ELF-1 (cell line): ENCODE measurements at places on chromosomes 7 and 10.

DNA sequence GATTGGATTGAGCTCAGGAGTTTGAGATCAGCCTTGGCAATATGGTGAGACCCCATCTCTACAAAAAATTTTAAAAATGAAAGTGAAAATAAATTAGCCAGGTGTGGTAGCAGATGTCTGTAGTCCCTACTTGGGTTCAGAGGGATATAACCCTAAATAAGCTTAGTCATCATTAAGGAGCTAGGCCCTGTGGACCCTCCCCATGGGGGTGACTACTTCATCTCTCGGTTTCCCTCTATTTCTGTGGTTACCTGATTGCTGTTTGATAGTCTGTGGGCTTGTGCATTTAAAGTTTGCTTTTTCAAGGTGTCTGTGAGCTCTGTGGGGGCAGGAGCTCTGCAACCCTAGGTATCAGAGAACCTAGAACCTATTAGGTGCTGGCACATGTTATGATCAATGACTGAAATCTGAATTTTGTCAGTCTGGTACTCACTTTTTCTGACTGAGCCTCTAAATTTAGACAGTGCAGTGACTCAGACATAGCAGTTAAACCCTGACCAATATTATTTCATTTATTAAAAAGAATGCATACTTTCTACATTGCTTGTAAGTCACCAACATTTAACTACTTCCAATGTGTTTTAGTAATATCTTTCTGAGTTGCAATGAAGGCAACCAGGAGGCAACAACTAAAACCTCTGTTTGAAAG is 8.1 kb upstream of the CUZD1 start:
- no peak for DNase-seq

DNA sequence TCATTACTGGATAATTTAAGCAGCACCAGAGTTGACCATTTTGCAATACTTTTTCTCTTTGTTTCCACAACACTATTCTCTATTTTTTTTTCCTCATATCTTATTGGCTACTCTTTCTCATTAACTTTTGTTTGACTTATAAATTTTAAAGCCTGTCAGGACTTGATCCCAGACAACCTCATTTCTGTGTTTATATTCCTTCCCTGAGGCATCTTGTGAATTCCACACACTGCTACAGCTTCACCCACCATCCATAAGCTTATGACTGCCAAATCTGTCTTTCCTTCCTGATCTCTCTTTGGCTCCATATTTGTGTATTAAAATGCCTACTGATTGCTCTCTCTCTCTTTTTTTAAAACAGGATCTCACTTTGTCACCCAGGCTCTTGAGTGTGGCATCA is 124.6 kb upstream of the MBL2 start:
- no peak for DNase-seq

DNA sequence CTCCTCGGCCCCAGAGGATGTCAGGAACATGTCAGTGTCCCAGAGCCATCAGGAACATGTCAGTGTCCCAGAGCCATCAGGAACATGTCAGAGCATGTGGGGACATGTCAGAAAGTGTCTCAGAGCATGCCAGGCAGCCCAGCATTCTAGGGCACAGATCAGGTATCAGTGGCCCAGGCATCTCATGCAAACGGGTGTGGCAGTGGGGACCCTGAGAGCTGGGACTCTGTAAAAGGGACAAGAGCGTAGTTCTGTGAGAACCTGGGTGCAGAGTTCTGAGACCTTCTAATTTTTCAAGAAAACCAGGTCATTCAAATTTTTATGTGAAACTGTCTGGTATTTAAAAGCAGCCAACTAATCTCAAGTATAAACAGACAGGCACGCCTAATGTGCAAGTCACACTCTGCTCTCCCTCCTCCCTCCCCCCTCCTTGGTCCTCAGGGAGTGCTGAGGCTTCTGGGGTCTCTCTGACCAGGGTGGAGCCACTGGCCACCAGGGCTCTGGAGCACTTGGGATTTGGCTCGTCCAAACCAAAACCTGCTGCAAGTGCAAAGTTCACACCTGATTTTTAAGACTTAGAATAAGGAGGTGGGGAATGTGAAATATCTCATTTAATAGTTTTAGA is 64.6 kb downstream of the ALOX5 start:
- DNase-seq, result no peak

GRCh38 chr7:121505021-121505420 is 108.9 kb upstream of the FAM3C start:
- DNase-seq, result peak; percentile 21

GRCh38 chr7:29953726-29954347 is 35.8 kb downstream of the SCRN1 start:
- DNase-seq, result no peak

- no peak for DNase-seq
Observed at GRCh38 chr10:48651293-48651692, 33.4 kb upstream of the WDFY4 start.

DNA sequence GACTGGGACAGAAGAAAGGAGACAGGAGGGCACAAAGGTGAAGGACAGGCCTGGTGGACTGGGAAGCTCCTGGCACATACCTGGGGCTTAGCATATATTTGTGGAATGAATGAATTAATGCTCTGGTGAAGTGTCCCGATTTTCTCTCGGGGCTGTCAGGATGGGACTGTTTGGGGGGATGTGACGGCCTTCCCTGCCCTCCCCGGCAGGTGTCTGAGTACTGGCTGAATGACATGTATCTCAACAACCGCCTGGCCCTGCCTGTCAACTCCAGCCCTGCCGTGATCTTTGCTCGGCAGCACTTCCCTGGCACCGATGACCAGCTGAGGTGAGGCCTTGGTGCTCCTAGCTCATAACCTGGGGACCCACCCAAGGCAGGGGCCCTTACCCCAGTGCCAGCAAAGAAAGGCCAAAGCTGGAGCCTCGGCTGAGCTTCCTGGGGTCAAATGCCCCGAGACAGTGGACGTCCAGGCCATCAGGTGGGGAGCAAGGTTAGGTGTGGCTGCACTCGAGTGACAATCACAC is 6.5 kb downstream of the CHAT start:
- DNase-seq, result no peak

DNA sequence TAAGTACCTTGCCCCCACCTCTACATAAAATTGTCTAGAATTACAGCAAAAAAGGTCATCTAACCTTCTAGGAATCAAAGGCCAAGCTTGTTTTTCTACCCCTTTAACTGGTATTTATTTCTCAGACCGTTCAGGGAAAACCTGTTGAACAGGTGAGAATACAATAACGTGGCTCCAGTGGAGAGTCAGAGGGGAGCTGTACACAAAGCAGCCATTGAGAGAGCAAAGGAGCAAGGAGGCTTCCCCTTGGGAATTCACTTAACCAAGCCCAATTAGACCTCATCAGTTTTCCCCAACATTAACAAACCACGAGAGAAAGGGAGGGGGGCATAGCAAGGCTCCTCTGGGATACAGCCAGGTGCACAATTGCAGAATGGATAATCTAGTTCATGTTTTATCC is 101.9 kb downstream of the ELMO1 start:
- peak; percentile 53 for DNase-seq

- DNase-seq, result peak; percentile 25
Observed at GRCh38 chr7:69599955-69600709, 1.9 kb downstream of the AUTS2 start.

GRCh38 chr7:140159497-140159896 is 17.3 kb downstream of the KDM7A start:
- DNase-seq, result peak; percentile 60

- DNase-seq, result no peak
Observed at GRCh38 chr7:107560898-107561516, 2.7 kb downstream of the COG5 start.

- no peak for DNase-seq
Observed at GRCh38 chr7:152752200-152752912, 7.2 kb upstream of the ACTR3B start.

GRCh38 chr10:73743327-73743904 is 756 bp upstream of the SEC24C start:
- DNase-seq, result no peak

GRCh38 chr7:143406002-143406357 is 2.7 kb downstream of the EPHA1 start:
- peak; percentile 69 for DNase-seq

GRCh38 chr7:99365318-99366141 is 9.0 kb upstream of the ARPC1B start:
- DNase-seq, result peak; percentile 75

DNA sequence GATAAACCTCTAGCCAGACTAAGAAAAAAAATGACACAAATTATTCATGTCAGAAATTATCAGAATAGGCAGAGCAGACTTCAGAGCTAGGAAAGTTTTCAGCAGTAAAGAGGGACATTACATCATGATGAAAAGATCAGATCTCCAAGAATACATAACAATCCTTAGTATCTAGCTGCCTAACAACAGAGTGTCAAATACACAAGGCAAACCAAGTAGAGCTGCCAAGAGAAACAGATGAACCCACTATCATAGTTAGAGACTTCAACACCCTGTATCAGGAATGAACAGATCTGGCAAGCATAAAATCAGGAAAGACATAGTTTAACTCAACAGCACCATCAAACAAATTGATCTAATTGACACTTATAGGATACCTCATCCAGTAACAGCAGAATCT is 92.3 kb downstream of the NKX6-2 start:
- DNase-seq, result no peak

GRCh38 chr10:12644380-12645144 is 295.2 kb downstream of the CAMK1D start:
- DNase-seq, result no peak

DNA sequence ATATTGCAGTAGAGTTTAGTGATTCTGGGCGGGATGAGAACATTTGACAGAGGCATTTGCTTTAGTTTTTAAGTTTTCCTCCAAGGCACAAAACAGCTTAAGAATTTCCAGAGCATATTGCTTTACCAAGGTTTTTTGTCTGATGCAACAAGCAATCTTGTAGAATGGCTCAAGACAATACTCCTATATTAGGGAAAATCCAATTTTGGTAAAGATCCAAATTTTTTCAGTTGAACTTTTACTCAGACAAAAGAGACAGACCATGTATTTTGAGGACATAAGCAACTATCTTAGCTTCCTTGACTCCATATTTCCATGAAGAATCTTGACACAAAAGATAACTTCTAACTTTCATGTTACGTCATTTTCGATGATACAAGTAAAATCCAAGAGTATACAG is 92.3 kb upstream of the NANOS1 start:
- no peak for DNase-seq

DNA sequence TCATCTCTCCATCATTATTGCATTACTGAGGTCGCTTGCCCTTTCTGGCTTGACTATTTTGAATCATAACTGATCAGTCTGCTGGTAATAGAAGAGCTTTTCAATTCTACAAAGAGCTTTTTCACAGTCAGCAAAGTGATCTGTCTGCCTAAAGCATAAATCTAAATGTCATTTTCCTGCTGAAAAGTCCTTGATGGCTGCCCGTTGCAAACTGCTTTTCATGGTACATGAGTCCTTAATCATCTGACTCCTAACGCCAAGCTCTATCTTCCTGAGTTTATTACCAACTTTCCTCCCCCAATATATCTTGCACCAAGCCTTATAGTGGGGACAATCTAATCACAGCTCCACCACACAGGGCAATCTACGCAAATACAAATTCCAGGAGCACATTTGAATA is 39.8 kb downstream of the THSD7A start:
- no peak for DNase-seq

- DNase-seq, result no peak
Observed at GRCh38 chr10:20618011-20618547, 279.0 kb downstream of the NEBL start.

- no peak for DNase-seq
Observed at GRCh38 chr7:158672975-158673374, 31.6 kb downstream of the NCAPG2 start.

DNA sequence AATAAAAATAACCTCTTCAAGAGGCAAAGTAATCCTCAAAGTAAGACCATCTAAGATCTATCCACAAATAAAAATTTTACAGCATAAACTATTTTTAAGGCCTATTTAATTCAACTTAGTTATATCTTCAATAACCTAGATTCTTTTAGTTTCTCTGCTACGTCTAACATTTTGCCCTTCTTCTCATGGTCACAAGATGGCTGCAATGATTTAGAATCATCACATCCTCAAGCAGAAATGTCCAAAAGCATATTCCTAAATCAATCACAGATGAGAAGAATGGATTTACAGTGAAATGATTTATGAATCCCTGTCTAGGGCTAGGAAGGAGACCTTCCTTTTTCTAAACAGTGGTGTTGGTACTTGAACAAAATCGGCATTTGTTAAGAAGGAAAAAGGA is 304.7 kb downstream of the ARHGAP12 start:
- no peak for DNase-seq

DNA sequence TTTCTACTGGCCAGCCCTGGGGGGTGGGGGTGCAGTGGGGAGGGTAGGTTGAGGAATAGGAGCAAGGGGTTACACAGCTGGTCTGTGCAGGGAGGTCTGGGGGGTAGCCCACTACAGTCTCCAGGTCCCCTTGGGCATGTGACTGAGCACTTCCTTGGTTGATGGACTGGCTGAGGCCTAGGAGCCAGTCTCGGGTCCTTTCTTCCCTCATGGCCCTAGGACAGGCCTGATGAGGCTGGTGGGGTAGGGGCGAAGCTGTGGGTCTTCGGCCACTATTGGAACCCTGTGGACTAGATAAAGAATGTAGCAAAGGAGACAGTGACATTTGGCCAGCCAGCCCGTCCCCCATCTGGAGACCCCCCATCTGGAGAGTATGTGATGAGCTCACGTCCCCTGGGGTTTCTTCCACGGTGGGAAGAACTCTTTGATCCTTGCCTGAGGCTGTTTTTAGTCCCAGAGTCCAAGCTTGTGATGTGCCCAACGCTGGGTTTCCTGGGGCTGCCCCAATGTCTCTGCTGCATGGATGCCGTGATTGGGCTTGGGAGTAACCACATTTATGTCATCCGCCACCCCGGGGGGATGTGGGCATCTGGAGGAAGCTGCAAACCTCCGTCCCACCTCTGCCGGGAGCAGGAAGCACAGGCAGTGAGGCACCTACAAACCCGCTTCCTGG is 20.7 kb downstream of the FAM241B start:
- no peak for DNase-seq

DNA sequence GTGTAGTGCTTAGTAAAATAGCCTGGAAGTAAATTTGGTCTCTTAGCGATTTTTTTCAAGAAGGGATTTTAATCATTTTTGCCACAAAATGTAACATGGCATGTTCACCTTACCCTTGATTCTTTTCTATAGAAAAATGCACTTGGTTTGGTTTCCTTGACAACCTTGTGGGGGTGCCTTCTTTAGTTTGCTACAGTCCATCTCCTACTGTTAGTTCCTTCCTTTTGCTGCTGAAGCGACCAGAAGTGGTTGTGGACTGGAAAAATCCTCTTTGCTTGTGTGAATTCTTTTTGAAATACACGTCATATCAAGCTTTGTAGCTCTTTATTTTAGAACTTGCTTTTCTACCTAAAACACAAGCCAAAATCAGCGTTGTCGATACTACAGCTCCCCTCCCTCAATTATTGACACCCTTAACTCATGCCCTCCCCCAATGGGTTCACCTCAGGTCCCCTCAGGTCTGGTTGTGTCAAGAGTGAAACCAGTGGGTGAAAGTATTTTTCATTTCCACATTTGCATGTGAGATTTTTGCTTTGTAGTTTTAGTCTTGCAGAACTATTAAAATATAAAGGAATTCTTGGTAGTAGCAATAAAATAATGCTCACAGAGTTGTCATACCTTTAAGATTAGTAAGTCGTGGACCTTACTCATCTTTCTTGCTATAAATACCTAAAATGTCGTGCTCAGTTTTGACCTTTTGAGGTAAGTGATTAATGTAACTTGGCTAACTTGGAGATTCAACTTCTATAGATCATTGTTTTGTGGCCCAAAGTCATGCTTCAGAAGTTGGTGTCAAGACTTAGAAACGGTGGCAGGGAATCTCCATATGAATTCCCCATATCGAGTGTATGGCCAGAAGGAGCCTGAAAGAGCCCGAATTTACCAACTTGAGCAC is 1.5 kb downstream of the ACTR3B start:
- DNase-seq, result no peak
